CD4-positive, alpha-beta T cell treated with Interleukin-4 for 1 hour (primary cell): ENCODE measurements at places on chromosomes 4 and X.
A peak's percentile ranks its signal among the peaks of the same experiment; 100 is the strongest.

DNA sequence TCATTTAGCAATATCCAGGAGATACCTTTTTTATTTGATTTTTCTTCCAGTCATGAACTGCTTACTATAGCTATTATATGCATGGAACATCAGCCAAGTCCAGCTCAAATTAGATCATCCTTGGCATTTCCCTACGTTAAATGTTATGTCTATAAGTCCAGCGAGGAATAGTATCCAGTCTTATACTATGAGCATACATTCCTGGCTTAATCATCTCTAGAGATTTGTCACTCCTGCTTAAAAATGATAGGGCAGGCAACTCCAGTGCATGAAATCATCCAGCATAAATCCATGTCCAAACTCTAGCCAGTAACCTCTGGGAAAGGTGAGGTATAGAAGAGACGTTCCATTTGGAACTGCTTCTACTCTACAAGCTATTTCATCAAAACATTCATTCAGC, 126.7 kb upstream of the VCX2 start:
- no peak for DNase-seq

GRCh38 chrX:149962859-149963757, 24.8 kb upstream of the EOLA2 start:
- DNase-seq: no peak

DNA sequence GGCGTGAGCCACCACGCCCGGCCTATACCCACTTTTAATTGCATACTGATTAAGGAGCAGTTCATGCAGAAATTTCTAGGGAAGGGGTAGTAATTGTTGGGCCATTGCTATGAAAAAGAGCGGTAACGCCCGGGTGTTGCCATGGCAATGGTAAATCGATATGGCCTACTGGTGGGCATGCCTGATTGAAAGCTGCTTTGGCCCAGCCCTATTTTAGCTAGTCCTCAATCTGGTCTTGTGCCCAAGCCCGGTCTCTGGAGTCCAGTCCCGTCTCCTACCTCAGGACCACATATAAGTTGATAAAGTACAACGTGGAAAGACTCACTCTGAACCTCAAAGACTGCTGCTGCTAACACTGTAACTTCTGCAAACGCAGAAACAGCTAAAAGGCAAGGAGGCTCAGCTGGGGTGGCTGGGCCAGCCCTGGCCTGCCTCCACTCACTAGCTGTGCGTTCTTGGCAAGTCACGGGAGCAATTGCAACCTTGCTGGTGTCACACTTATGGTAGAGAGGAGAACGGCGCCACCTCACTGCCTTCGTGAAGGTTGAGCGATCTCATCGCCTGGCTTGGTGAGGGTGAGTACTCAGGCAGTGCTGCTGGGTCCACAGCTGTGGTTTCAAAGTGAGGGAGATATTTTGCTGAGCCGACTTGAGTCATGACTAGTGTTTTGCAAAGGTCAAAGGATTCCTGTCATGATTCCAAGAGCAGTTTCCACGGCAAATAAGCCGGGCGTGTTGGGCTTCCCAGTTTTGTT, 57.0 kb upstream of the GRPEL1 start:
- no peak for DNase-seq

DNA sequence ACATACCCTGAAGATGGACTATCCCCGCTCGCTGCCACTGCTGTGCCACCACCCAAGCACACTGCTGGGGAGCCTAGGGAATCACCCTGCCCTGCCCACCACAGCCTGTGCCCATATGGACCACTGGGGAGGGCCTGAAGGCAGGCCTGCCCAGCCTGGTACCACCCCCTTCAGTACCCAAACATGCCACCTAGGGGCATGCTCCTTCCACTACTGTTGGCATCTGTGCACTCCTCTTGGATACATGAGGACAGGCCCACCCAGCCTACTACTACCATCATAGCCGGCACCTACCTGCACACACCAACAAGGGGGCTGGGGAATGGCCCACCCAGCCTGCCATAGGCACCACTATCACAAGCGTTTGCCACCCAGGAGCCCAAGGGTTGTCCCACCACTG, 30.1 kb upstream of the PRDX4 start:
- no peak for DNase-seq

- DNase-seq: no peak
Measured at GRCh38 chr4:98618680-98619079, 39.7 kb downstream of the TSPAN5 start.

DNA sequence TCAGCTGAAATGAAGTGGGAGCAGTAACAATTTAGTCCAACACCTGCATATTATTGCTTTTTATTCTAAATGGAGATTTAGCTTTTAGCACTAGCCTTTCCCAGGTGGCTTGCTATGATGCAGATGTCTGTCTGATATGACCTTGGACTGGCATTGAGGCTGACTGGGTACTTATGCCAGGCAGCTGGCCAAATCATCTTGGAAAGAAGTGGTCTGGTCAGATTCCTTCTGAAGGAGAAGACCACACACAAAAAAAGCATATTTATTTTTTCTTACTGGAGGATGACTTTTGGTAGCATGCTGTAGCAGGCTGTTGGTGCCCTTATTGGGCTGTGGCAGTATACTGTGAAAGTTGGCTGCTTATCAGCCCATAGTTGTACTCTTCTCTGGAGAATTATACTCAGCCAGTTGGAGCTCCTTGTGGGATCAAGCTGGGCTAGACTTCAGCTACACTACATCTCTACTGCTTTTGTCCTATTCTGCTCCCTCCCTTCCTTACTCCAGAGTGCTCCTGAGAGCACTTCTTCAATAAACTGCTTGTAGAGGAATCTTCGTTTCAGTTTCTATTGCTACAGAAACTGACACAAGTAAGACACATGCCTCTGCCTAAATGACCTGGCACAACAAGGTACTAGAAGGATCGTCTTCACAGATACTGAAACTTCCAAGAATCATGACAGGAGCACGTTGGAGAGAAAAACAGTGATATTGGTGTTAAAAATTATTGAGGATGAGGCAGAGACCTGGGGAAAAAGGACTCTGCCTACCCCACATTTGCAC, 196.8 kb upstream of the RPS6KA3 start:
- no peak for DNase-seq

- DNase-seq: no peak
Measured at GRCh38 chr4:18171896-18172295, 150.3 kb upstream of the LCORL start.

DNA sequence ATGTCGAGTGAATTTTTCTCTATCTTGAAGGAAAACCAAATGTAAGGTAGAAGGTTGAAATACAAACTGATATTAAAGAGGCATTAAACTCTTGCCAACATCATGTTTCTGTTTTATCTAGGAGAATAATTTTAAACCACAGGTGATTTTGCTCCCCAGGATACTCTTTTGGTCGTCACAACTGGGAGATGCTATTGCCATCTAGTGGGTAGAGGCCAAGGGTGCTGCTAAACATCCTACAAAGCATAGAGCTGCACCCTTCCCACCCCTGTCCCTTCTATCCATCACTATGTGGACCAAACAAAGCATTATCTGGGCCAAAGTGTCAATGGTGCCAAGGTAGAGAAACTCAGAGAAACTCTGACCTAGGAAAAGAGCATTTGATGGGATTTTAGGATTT, 154.6 kb upstream of the MAGEB2 start:
- no peak for DNase-seq

- DNase-seq: no peak
Measured at GRCh38 chr4:61588621-61589402, 388.7 kb downstream of the ADGRL3 start.

- no peak for DNase-seq
Measured at GRCh38 chrX:67731061-67731460, 187.2 kb downstream of the AR start.

DNA sequence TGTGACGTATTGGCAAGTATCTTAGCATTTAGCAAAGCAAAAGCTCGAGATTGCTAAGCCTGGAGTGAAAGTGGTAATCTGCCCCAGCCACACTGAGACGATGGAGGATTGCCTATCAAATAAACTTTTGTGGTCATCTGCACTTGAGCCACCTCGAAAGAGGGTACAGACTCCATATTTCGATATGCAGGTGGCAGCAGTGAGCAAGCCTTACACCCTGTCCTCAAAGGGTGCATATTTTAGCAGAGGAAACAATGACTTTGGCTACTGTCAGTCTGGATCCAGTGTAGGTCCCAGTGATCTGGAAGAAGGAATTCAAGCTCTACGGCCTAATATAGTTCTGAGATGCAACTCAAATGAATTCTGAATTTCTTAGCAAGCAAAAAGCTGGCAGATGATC, 153.9 kb downstream of the ATG4A start:
- no peak for DNase-seq

- DNase-seq: no peak
Measured at GRCh38 chr4:17664755-17665154, 50.3 kb downstream of the MED28 start.

DNA sequence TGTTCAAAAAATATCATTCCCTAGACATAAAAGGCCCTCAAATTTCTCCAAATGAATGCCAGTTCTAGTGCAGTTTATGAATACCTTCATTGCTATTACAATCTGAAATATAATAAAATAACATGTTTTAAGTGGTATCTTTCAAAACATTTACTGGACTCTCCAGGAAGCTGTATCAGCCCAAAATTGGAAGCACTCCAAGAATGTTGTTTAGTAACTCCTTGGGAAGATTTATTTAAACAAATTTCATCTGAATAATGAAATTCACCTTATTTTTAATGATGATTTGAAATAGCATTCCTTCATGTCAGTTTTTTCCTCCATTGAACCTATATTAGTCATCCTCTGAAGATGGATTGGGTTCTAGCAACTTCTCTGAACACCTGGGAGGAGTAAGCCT, 217.2 kb upstream of the PCDH18 start:
- DNase-seq: no peak

DNA sequence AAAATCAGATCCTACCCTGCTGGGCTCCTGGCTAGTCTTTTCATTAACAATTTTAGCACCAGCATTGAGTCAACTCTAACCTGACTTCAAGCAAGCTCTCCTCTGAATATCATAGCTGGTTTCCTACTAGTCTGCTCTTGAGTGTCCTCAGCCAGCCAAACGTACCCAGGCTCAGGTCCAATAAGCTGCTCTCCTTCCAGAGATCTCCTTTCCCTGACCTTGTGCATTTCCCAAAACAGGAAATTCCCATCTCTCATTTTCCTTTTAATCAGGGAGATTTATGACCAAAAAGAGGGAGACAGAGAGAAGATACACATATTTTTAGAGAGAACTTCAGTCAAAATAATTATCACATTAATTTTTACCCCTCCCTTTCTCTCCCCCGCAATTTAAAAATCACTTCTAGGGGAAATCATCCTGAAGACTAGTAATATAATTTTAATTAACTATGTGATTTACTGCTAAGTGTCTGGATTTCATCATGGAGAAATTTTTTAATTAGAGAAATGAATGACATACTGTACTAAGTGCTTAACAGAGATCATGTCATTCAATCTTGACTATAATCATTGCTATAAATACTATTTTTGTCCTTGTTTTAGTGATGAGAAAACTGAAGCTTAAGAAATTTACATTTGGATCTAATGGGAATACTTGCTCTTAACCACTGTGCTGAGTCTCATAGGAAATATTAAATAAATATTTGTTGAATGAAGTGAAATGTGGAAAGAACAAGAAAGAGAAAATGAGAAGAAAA, 421.7 kb upstream of the INTU start:
- DNase-seq: no peak

DNA sequence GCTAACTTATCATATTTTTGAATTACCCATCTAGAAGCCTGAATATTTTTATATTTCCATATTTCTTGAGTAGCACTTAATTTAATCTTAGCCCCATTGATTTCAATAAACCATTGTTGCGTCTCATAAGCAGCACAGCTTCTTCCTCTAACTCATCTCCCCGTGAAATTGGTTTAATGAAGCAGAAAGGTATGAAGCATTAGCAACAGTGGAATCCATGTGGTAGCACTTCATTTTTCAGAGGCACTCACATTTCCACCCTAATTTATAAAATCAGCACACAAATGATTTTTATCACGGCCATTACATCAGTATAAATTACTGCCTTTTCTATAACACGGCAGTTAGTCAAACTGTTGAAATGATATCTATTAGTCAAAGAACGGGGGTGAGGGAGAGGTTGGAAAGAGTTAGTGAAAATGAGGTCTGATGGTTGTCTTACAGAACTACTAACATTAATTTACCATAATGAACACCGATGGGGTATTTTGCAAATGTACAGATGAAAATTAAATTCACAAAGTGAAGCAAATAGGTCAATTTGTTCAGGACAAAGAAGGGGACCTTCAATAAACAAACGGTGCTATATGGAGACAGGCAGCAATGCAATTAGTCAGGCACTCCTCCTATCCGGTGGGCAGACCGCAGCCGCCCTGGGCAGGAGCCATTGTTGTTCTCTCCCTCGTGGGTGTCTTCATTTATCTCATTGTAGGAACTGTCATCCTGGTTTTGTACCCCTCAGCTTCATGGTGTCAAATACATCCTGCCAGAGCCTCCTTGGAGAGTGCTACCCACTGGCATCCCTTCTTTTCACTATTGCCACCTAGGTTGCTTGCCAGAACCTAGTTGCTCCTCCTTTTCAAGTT, 205.7 kb downstream of the SOX3 start:
- DNase-seq: no peak

- no peak for DNase-seq
Measured at GRCh38 chrX:112368371-112368770, 285.8 kb upstream of the TRPC5 start.

- no peak for DNase-seq
Measured at GRCh38 chrX:10079231-10079630, 77.5 kb upstream of the CLCN4 start.

GRCh38 chr4:55178226-55179005, 53.0 kb upstream of the KDR start:
- DNase-seq: peak; percentile 2

DNA sequence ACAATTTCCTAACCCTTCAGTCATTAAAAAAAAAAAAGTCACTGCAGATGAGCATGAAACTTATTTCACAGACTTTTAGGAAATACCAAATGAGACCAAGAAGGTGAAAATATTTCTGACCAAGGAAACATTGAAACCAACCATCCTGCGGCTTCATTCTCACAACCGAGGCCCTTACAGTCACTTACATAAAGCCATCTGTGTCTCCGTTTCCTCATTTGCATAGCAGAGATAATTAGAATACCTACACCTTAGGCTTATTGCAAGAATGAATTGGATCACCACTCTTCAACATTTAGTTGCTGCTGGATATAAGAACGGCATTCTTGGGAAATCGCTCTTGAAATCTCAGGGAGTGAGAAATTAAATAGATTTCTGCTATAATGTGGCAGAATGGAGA, 356.2 kb downstream of the HS3ST1 start:
- DNase-seq: no peak

GRCh38 chr4:147078875-147079658, 133.4 kb upstream of the TTC29 start:
- no peak for DNase-seq

GRCh38 chrX:54171527-54172250, 11.4 kb downstream of the FAM120C start:
- no peak for DNase-seq

DNA sequence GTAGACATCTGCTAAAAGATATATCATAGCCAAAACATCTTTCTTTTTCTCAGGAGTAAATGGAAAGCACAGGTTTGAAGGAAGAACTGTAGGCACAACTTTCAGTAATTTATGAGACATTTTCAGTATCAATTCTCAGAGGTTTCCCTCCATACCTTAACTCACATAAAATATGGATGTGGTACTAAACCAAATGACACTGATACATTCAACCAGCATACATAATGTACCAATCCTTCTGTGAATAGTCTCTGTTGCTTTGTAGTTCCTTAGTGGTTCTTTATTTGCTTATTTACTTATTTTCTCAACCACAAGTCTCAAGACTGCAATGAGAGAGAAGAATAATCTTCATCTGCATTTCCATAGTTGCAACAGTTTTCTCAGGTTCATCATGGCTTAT, 96.1 kb downstream of the ARHGAP24 start:
- no peak for DNase-seq

- no peak for DNase-seq
Measured at GRCh38 chr4:152310257-152310656, 225.6 kb downstream of the FBXW7 start.

- no peak for DNase-seq
Measured at GRCh38 chr4:156941940-156942548, 29.6 kb downstream of the PDGFC start.
